ENCODE measurements at places on chromosomes 1 and 21.

DNA sequence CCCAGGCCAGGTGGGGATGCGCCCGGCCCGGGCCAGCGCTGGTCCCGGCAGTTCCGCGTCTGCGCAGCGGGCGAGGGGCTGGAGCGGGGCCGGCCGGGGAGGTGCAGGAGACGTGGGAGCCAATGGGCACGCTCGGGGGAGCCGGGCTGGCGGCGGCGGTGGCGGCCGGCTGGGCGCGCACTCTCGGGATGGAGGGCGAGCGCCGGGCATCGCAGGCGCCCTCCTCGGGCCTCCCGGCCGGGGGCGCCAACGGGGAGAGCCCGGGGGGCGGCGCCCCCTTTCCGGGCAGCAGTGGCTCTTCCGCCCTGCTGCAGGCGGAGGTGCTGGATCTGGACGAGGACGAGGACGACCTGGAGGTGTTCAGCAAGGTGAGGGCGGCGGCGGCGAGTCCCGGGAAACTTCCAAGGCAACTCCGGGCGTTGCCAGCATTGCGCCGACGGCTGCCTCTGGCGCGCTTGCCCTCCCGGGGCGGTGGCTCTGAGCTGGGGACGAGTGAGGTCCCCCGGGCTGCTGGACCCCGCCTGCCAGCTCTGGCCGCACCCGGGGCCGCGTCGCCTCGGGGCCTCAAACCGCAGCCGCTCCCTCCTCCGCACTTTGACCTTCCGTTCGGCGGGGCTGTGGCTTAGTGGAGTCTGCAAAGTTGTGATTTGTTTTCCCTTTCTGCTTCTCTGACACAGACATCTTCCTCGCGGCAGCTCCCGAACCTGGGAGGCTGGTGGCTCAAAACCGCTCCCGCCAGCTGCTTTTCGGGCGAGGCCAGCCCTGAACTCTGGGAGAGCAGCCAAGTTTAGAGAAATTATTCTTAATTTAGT is at the start of gene SNX7:
Gene SNX7 (plus strand): TSS at position 178 of the 812 bp plus-strand sequence. CDS start 11 bp downstream, at position 189.
- DNase-seq: no peak

GRCh38 chr1:151867321-151867720 is 13.8 kb upstream of the THEM5 start:
- no peak for DNase-seq

DNA sequence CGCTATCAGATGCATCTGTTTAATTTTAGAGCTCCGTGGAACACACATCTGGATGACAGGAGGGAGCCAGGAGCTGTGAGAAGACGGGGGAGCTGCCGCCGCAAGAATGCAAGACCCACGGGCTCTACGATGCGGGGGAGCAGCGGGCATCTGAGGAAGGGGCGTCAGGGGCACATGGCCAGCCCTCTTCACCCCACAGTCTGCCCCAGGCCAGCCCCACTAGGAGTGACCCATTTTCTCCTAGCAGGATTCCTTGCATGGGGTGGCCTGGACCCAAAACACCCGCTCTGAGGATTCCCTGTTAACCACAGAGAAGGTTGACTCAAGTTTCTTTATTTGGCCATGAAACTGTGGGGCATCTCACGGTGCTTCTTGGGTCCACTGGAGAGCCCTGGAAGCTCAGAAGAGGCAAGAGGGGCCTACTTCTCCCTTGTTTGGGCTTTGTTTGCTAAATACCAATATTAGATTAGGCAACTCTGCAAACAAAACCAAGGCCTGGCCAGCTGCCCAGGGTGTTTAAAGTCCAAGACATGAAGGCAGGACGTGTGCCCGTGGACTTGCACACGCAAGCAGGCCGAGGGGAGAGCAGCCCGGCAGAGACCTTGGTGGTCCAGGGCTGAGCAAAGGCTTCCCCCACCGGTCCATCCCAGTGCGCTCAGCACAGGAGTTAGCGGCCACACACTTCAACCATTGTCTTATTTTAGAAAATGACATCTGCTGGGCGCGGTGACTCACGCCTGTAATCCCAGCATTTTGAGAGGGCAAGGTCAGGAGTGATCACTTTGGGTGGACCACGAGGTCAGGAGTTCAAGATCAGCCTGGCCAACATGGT is 89.8 kb downstream of the DHRS3 start:
- no peak for DNase-seq

GRCh38 chr1:113855630-113856400 is 15.7 kb downstream of the PTPN22 start:
- DNase-seq: no peak

- DNase-seq: peak; percentile 82
Observed at GRCh38 chr1:20633190-20634064, at the start of gene PINK1. TSS of gene PINK1 (plus strand) at chr1:20633458. CDS start at chr1:20633549, 91 bp downstream.

GRCh38 chr1:60923389-60924087 is 158.8 kb upstream of the NFIA start:
- no peak for DNase-seq

DNA sequence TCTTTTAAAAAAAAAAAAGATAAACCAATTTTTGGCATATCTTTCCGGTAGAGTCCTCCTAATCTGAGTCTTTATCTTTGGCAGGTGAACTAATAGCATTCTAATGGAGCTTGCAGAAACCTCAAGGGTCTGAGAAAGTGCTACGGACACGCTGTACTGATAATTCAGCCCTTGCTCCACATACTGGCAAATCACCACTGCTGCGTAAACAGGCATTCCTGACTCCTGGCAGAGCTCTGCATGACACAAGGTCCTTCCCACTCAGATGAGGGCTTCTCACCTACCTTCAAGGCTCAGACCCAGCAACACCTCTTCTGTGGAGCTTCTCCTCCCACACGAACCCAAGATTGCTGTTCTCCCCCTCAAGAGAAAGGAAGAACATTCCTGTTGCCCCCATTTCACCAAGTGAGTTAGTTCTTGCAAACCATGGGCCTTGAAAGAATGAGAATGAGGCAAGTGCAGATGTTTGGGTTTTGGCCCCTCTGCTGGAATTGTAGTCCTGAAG is 48.0 kb downstream of the LYST start:
- no peak for DNase-seq

- no peak for DNase-seq
Observed at GRCh38 chr1:218878369-218878768, 295.3 kb upstream of the LYPLAL1 start.

GRCh38 chr1:185733818-185734735 is at the start of gene HMCN1:
TSS of gene HMCN1 (plus strand) at chr1:185734391. CDS start at chr1:185734780, 389 bp downstream.
- DNase-seq: no peak

- no peak for DNase-seq
Observed at GRCh38 chr1:156489166-156489934, 11.2 kb downstream of the MEF2D start.

DNA sequence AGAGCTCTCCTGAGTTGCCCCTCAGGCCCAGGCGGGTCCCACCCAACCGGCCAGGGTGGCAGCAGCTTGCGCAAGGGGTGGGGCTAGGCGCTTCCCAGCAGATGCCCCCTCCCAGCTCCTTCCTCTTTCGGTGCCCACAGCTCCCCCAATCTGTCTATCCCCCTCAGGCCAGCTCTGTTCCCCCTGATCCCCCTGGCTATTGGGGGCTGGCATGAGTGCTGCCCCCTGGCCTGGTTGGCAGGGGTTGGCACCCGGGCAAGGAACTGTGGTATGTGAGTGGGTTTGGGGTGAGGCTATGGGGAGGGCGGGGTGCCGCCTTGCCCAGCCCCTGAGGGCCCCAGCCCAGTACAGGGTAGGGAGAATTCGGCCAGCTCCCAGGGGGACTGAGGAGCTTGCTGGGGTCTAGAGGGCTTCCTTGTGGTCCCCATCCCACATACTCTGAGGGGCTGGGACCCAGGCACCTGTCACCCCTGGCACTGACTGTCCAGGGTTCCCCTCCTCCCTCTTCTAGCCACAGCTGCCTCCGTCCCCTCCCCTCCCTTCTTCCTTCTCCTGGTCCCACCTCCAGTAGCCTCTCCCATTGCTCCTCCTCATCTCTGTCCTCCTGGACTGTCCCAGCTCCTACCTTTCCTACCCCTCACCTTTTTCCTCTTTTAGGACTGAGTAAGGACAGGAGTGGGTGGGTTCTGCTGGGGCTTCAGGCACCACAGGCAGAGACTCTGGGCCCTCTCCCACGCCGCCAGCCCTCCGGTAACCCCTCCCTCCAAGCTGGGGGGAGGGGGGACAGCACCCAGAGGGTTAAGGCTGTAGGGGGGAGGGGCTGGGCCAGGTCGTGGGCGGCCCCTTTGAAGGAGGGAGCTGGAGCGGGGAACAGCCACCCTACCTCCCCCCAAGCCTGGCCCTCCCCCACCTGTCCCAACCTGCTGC is 5.7 kb downstream of the ZBTB7B start:
- DNase-seq: peak; percentile 60

- DNase-seq: no peak
Observed at GRCh38 chr1:94535879-94536278, 5.7 kb downstream of the F3 start.

- no peak for DNase-seq
Observed at GRCh38 chr1:165580931-165581871, 37.4 kb downstream of the LRRC52 start.

DNA sequence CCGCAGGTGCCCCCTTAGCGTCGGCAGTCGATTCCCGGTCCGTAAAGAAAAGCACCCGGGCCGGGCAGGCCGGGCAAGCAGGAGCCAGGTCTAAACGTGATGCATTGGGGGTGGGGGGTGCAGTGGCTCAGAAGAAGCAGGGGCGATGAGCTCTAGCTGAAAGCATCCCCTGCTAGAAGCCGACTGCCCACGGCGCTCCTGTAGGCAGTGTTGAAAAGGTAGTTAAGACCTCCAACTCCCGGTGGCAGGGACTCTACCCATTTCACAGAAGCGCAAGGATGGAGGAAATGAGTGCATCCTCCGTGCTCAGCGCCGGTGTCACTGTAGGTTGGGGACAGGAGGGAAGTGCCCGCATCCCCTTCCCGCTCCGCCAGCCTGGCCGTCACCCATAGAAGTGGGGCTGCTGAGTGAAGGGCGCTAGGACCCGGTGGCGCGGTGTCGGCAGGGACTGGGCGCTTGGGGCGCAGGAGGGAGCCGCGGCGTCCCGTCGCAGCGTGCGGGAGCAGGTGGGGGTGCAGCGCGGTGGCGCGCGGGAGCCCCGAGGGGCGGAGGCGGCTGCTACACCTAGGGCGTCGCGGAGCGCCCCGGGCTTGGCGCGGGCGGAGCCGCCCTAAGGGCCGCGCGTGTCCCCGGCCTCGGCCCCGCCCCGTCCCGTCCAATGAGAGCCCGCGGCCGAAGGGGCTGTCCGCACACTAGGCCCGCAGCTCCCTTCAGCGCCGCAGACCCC is at the start of gene WNT2B:
Gene WNT2B (plus strand): TSS at position 688 of the 727 bp plus-strand sequence. CDS start 298 bp downstream, outside the sequence.
- DNase-seq: peak; percentile 37
